ENCODE measurements at places on chromosomes 6 and 20.

GRCh38 chr6:33717934-33718455 is 6.5 kb upstream of the UQCC2 start:
- no peak for DNase-seq

GRCh38 chr6:15147827-15148226 is 98.0 kb upstream of the JARID2 start:
- no peak for DNase-seq

- no peak for DNase-seq
Observed at GRCh38 chr20:1758765-1759164, 101.2 kb upstream of the SIRPG start.

DNA sequence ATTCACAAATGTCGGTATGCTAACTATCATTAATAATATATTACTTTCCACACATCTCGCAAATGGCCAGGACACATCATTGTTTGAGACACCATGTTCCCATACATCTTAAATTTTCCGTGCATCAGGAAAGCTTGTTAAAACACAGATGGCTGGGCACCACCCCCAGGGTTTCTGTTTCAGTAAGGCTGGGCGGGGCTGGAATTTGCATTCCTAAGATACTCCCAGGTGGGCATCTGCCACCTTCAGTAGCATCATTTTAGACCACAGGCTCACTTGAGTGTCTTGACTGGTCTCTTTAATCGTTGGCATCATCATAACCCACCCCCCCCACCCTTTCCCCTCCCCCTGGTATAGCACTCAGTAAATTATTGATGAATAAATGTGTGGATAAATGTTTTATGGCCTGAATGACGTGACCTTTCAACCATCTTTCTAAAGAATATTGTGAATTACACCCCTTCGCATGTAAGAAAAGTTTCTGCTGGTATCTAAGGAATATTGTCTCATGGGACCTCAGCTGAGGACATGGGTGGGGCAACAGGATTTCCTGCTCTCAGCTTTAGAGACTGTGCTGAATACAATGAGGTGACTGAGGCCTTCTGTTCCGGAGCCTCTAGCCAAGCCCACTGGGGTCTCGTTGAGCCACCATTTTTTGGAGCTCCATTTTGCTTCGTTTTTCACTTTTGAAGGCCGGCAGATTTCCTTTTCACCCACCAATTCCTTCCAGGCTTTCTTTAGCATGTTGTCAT is 124.1 kb upstream of the NEDD9 start:
- no peak for DNase-seq

DNA sequence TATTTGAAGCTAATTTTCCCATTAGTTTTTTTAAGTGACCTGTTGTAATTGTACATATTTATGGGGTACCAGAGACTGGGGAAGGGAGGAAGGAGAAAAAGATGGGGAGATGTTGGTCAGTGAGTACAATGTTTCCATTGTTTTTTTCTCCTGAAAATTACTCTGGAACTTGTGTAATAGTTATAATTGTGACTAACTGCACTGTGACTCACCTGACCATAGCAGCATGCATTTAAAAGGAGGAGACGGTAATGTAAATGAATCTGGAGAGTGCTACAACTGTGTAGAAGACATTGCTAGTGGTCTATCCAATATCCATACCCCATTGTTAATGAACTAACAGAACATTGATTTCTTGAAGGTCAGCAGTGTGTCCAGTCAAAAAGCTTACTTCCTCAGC is 133.4 kb downstream of the RFPL4B start:
- DNase-seq = no peak

DNA sequence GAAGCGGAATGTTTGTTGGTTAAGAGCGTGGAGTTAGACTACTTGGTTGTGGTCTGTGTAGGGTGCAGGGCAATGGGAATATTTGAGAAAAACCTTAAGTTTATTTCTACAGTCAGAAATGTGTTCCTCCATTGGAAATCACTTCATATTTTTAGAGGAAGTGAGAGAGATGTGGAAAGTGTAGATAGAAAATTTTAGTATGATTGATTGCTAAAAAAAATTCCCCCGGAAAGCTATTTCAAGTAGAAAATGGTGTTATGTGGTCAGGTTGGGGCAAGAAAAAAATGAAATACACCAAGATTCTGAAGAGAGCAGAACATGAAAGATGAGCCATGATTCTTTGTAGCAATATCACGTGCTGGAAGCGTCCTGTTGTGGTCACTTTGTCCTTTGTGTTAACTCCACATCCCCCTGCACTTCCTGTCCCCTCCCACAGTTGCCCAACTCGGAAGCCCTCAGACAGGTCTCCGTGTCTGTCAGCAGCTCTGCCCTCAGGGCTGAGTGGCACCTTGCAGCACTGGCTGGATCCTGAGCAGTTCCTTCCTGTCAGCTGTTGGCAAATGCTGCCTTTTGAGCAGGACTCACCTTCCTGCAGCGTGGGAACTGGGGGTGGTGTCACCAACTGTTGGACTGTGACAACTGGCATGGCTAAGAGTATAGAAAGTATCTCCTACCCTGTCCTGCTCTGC is 137.5 kb upstream of the SLC24A3 start:
- no peak for DNase-seq

DNA sequence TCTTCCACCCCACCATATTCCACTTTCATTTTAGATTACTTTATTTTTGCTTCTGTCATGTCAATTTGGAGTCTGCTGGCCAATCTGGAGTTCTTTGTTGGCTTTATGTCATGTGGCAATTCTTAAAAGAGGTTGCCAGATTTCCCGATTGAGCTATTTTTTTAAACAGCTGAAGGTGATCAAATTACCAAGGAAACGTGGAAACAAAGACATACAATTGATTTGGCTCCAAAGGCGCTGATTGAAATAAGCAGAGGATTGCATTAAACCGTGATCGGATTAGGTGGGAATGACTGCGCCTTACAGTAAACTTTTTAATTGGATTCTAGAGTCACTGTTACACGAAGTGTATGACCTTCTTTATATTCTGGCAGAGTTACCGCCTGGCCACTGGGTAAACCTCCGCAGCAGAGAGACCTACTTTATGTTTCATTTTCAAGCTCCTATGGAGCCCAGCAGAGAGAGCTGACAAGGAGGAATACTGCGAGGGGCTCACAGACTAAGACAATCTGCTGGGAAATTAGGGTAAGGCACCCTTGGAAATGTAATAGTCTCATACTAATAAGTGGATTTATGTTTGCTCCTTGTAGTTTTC is 37.9 kb downstream of the SIM1 start:
- DNase-seq = no peak

- DNase-seq = no peak
Observed at GRCh38 chr6:150204705-150205472, 62.0 kb downstream of the PPP1R14C start.

DNA sequence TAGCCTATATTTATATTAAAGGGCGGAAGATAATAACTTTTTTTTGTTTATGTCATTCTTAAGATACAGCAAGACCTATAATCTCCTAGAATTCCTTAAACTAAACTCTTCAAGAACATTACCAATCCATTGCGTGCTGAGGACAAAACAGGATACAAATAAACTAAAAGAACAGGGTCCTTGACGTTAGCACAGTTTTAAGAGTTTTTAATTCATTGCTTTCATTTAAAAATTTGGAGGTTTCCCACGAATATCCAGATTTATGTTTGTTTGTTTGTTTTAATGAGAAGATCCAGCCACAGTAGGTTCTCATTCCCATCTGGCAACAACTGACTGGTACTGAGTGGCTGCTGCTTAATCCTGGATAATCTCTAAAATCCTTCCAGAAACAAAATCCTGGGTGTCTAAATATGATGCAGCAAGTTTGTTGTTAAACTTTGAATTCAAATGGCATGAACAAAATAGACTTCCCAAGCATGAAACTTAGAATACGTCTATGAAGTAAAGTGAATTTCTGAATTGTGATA is 153.7 kb downstream of the HACE1 start:
- no peak for DNase-seq

DNA sequence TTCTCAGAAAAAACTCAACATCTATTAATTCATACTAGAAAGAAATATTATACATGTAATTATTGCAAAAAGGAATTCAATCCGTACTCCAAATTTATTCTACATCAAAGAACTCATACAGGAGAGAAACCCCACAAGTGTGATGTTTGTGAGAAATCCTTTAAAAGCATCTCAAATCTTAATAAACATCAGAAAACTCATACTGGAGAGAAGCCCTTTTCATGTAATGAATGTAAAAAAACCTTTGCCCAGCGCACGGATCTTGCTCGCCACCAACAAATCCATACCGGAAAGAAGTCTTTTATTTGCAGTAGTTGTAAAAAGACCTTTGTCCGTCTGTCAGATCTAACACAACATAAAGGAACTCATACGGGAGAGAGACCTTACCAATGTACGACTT is 22.0 kb downstream of the ZNF334 start:
- DNase-seq = no peak

DNA sequence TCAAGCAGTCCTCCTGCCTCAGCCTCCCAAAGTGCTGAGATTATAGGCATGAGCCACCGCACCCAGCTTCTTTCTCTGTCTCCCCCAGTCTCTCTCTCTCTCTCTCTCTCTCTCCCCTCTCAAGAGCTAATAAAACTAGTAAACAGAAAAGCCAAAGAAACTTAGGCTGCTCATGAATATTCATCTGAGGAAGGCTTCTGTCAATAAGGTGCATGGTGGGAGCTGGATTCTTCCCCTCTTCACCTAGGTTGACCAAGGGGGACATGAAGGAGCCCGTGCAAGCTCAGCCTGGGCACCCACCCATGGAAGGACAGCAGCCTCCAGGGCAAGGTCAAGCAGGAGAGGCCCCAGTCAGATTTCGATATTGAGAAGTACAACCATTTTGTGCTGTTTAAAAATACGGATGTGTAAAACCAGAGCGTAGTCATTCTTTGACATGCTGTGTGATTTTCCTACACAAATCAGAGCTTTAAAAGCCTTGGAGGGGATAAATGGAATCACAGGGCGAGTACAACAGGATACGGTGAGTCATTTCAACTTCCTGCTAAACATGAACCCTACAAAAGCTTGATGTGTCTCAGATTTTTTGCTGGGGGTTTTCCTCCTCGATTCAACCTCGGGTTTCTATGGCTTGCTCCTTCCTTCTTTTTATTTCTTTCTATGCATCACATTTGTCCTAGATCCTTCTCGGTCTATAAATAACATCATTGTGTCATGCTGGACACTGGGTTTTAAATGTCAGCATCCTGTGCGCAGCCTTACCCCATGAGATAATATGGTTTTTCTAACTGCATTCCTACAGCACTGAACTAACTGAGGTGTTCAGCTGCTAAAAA is 368.9 kb upstream of the JARID2 start:
- DNase-seq = no peak

DNA sequence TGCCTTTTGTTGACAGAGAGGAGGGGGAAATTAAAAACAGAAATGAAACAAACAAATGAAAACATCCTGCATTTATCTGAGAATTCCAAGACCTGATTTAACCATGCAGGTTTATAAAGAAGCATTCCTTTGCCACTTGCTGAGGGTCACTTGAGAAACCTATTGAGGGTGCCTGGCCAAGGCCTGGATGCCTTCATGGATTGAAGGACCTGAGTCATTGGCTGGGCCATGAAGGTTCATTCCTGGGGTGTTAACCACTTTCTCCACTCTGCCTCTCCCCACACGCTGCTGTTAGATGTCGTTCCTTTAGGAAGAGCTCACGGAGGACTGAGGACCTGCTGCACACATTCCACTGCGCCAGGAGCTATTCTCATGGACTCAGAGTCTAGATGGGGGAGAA is 49.7 kb downstream of the DAAM2 start:
- no peak for DNase-seq

DNA sequence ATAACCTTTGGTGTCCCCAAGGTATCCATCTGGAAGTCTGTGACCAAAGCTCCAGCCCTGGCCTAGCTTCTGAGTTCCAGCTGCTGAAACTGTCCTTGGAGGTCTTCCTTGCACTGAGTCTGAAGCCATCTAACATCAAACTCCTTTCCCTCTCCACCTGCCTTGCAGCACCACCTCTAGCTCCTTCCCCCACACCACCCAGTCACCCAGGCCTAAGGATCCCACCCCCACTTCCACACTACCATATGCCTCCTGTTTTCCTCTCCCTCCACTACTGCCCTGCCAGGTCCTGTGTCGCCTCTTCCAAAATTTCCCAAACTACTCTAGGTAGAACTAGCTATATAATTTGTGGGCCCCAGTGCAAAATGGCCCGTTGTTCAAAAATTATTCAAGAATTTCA is 10.8 kb upstream of the MATN4 start:
- no peak for DNase-seq

- DNase-seq = no peak
Observed at GRCh38 chr20:45892049-45892825, 1.1 kb downstream of the CTSA start.

GRCh38 chr6:168583821-168584220 is 142.8 kb downstream of the SMOC2 start:
- no peak for DNase-seq

DNA sequence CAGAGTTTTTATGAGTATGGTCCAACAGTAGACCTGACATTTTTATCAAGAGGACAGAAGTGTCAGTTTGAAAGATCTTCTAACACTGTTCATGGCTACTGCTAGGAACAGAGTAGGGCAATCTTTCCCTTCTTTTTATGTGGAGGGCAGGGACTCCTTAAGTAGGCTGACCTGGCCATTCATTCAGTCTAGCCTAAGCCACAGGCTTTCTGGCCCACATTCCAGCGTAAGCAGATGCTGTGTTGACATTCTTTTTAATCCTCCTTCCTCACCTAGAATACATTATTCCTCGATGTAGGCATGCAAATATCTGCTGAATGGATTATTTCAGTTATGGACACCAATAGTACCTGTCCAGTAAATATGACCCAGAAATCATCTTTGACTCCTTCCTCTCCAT is 188.3 kb downstream of the ATXN1 start:
- DNase-seq = no peak

- DNase-seq = no peak
Observed at GRCh38 chr6:158803733-158804143, 15.4 kb downstream of the EZR start.

- DNase-seq = no peak
Observed at GRCh38 chr6:166769648-166770047, 142.6 kb upstream of the RPS6KA2 start.

GRCh38 chr20:15240801-15241200 is 903.4 kb upstream of the FLRT3 start:
- DNase-seq = no peak

DNA sequence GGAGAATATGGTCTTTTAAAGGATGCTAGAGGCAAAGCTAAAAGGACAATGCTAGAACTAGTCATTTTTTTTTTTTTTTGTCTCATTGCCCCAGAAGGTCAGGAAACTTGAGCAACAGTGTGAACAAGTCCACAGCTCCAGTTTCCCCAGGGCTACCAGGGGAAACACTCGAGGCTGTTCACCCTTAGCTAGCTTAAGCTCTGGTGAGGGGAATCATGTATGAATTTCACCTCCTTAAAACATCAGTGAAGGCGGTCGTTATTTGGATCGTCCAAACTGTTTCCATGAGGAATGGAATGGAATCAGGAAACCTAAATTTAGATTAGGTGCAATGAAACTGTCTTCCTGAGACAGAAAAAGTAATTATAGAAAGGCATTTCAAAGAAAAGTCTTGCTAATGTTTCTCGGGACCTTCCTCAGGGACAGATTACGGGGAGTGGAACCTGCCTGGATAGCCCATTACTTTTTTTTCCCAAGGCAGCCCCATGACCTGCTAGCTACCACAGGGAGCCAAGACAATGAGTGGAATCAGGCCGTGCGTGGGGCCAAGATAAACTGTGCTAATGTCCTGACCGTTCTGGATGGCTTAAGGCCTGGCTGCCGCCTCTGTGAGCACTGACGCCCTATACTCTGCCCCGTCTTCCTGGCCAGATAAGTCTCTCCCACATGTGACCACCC is 164.8 kb upstream of the SGK1 start:
- no peak for DNase-seq
